ENCODE measurements at places on chromosomes 2 and 18.

DNA sequence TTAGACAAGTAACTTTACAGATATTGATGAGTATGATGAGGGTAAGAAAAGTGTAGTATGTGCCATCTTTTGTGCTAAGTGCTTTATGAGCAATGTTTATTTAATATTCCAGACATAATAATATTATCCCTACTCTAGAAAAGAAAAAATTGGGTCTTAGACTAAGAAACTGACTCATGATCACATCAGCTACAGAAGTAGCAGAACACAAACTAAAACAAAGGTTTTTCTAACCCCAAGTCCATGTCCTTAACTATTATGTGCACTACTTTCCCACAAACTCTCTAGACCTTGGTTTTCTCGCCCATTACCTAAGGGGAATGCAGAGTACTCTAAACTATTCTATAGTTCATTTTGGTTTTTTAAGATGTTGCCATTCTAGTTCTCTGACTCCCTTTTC, 64.5 kb downstream of the BAZ2B start:
- DNase-seq = no peak

DNA sequence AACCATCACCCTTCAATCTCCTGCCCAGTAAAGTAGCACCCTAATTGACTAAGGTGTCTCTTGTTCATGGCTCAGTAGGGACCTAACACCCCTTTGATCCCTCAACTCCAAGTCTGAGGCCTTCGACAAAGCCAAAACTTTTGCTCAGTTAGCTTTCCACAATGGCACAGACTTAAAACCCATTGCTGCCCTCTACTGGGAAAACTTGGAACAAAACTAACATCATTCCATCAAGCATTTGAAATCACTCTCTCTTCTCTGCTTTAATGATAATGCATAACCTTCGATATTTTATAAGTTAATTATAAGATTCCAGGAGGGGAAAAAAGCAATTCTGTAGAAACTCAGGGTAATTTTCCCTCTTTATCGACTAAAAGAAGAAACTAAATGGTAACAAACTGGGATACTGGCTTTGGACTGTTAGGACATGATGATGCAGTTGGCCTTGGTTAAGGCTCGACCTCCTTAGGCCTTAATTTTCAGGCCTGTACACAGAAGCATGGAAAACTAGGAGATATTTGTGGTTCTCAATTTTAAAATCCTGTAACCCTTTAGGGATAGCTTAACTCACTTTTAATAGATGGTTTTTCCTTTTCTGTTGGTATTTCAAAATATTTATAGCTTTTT, 127.8 kb downstream of the STK39 start:
- no peak for DNase-seq

GRCh38 chr2:1159013-1159412, 208.4 kb downstream of the SNTG2 start:
- no peak for DNase-seq

DNA sequence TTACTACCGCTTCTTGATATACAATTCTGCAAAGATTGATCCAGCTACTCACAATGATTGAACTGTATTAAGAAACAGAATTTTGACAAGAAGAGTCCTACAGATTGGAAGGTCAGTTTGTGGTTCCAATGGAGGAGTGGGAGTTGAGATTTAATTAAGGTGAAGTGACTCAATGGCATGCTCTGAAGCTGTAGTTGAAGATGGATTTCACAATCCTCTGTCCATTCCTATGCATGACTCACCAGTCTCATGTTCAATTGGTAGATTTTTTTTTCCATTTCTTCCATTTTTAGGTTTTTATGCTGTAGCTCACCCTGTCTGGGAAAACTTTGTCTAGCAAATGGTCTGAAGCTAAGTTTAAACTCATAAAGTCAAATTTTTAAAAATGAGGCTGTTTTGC, 83.3 kb downstream of the DPP4 start:
- DNase-seq = no peak

DNA sequence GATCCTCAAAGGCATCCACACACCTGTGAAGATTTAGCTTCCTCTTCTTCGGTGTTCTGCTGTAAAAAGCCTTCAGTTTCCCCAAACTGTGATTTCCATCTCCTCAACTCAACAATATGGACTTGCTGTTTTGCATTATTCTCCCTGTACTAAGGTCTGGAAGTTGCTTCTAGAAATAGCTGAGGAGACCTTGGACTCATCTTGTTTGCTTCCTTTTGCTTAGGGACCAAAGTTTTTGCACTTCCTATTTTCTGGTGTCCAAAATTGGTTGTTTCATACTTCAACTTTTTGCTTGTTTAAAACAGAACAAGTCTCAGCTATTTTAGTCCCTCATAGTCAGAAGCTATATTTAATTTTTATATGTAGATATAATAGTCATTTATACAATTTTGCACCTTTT, 201.9 kb upstream of the COPS8 start:
- no peak for DNase-seq

DNA sequence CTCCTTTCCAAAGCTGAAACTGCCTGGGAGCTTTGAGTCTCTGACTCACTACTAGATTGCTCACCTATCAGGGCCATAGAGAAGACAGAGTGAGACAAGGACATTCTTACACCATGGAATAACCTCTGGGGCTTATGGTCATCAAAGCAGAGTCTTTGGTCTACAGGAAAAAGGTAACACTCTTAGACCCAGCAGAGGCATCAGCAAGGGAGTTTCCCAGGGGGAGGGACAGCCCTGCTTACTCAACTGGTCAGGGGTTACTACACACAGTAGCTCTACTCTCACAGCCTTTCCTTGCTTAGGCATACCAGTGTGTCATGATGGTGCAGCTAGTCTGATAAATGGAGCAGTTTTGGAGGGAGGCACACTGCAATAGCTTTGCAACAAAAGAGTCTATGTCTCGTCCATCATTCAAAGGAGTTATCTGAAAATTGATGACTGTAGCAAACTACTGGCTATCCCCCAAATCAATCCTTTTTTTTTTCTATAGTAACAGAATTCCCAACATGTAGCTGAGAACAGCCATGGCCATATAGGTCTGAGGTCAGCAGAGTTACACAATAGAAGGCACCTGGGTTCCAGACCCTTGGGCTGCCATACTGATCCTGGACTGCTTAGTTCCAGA, 22.4 kb upstream of the CD28 start:
- no peak for DNase-seq

- no peak for DNase-seq
These were observed 33.0 kb downstream of the MROH2A start for GRCh38 chr2:233811087-233811486.

DNA sequence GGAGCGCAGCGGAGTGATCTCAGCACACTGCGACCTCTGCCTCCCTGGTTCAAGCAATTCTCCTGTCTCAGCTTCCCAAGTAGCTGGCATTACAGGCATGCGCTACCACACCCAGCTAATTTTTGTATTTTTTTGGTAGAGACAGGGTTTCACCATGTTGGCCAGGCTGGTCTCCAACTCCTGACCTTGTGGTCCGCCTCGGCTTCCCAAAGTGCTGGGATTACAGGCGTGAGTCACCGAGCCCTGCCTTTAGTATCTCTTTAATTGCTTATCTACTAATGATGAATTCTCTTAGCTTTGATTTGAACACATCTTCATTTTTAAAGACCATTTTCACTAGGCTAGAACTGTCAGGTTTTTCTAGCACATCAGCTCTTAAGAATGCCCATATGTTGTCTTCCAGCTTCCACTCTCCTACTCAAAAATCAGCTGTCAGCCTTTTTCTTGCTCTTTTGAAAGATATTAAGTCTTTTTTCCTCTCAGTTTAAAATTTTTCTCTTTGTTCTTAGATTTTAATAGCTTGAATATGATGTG, 16.1 kb upstream of the MFSD2B start:
- no peak for DNase-seq

- no peak for DNase-seq
These were observed 639.8 kb downstream of the TMEM182 start for GRCh38 chr2:103401621-103402020.

- DNase-seq = no peak
These were observed 12.2 kb downstream of the EVX2 start for GRCh38 chr2:176071330-176072291.

DNA sequence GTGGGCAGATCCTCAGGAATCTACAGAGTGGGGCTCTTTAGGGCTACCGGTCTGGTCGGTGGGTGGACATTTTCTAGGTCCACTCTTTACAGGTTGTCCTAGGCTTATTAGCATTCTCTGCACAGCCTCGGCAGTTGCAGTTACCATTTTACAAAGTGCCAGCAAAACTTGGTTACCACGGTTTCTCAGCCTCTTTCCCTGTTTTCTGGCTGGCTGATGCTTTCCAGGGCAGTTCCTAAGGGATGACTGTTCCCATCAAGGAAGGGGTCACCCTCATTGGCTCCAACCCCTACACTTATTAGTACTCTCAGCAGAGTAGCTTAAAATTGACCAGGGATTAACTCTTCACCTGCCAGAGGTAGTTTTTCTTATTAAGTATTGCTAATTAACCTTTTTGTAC, 2.0 kb upstream of the AQP4 start:
- DNase-seq = no peak

DNA sequence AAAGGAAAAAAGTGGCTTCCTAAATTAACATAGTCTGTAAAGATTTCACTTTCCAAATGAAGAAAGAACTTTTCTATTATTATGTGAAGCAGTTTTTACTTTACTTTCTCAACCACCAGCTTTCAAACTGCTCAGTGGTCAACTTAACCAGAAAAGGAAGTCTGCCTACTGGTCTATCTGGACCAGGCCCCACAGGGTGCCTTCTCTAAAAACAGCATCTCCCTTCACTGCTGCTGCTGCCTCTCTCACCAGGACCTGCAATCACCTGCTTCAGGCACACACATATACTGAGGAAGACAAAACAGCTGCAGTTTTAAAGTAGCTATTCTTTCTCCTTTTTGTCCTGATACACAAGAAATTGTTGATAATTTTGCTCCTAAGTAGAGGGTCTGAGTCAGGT, 221.3 kb upstream of the DCC start:
- no peak for DNase-seq

- no peak for DNase-seq
These were observed 7.9 kb upstream of the NR4A2 start for GRCh38 chr2:156340377-156340776.

DNA sequence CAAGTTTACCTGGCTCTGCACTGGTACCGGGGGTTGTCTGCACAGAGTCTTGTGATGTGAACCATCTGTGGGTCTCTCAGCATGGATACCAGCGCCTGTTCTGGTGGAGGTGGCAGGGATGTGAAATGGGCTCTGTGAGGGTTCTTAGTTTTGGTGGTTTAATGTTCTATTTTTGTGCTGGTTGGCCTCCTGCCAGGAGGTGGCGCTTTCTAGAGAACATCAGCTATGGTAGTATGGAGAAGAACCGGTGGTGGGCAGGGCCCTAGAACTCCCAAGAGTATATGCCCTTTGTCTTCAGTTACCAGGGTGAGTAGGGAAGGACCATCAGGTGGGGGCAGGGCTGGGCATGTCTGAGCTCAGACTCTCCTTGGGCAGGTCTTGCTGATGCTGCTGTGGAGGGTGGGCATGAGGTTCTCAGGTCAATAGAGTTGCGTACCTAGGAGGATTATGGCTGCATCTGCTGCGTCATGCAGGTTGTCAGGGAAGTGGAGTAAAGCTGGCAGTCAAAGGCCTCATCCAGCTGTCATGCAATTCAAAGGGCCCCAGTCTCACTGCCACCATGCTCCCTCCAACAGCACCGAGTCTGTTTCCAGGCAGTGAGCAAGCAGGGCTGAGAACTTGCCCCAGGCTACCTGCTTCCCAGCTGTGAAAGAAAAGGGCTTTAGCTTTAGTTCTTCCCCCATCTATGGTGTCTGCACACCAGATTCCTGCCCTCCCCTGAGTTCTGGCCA, 278.0 kb downstream of the METTL4 start:
- no peak for DNase-seq

GRCh38 chr18:68448736-68449135, 266.2 kb downstream of the TMX3 start:
- no peak for DNase-seq

DNA sequence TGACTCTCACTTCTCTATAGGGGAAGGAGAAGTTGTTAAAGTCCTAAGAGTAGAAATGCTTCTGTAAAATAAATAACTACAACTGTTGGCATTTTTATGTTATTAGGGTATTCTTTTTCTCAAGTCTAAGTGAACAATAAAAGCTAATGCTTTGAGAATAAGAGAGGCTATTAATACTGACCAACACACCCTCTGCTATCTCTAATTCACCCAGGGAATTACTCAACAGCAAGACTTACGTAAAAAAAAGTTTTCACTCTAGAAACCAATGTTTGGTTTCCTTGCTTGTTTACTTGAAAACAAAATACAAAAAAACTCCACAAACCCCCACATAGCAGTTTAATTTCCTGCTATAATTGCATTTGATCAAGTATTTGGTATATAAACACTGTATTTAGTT, 25.2 kb downstream of the CHN1 start:
- DNase-seq = no peak

GRCh38 chr18:59881728-59882656, 17.8 kb upstream of the PMAIP1 start:
- DNase-seq = no peak

DNA sequence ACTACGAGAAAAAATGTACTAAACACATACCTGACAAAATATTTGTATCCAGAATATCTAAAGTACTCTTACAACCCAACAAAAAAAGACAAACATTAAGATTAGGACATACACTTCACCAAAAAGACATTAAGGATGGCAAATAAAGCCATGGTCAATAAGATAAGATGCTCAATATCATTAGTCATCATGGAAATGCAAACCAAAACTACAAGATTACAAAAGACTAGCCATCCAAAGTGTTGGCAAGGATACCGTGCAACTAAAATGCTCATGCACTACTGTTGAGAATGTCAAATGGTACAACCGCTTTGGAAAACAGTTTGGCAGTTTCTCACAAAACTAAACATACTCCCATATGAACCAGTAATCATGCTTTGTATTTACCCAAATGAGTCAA, 29.7 kb downstream of the MAP3K2 start:
- DNase-seq = no peak

DNA sequence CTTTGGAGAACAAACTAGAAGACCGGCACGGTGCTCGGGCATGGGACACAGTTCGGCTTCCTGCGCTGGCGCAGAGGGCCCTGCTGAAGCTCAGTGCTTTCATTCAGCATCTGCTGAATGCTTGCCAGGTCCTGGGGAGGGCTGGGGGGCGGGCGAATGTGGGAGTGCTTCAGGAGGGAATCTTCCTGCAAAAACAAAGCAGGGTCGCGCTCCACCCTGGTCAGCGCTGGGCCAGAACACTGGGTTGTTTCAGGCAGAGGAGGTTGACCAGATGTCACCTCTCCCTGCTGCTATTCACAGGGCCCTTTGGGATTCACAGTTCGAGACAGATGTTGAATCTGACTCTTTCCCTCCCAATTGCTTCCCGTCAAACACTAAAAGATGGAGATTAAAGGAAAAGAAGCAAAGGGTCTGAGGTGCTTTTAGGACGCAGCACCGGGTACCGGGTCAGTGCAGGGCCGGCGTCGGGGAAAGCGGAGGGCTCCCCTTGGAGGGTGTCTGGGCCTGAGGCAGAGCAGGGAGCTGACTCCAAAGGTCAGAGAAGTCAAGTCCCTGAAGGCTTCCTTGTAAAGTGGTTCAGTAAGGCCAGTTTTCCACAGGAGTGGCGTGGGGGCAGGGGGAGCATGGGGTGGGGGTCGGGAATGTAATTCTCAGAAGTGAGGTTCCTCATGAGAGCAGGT, 82.1 kb upstream of the PXDN start:
- DNase-seq = no peak

Data from stimulated activated CD4-positive, alpha-beta T cell treated with anti-CD3 and anti-CD28 coated beads, TNF-alpha, amount 100 ng/mL, for 4 hours (primary cell).